ENCODE measurements at places on chromosomes 3 and 15. TPM values are rescaled to one million over a fixed set of nuclear protein-coding genes. Genes with fewer than 3 reads are reported as not detected.

Gene CHSY1
- 57.4 TPM for total RNA-seq

GRCh38 chr3:94460931-94461330 is 398.1 kb downstream of the NSUN3 start:
- H3K4me3 ChIP-seq: no peak overlapping the region
- DNase-seq: no peak
- peaks cover 3% of the 10 kb centered on the region for H3K27me3 ChIP-seq
- H3K36me3 ChIP-seq: no peaks in the 10 kb centered on the region
- H3K27ac ChIP-seq: no peak overlapping the region
- H3K4me1 ChIP-seq: peaks cover 15% of the 10 kb centered on the region

- H3K4me3 ChIP-seq: no peak overlapping the region
- no peaks in the 10 kb centered on the region for H3K36me3 ChIP-seq
- H3K27ac ChIP-seq: peak overlapping the region; percentile 90
- DNase-seq: no peak
- peaks cover 83% of the 10 kb centered on the region for H3K4me1 ChIP-seq
These were observed 108.9 kb downstream of the FNDC3B start for GRCh38 chr3:172148241-172148640.

Gene RARB
- not detected for total RNA-seq

GRCh38 chr3:50372349-50372748 is 13.0 kb upstream of the TMEM115 start:
- H3K4me1 ChIP-seq: peaks cover 28% of the 10 kb centered on the region
- H3K36me3 ChIP-seq: no peaks in the 10 kb centered on the region
- no peak overlapping the region for H3K27ac ChIP-seq
- no peak for DNase-seq

GRCh38 chr15:97881346-97881965 is 79.0 kb upstream of the ARRDC4 start:
- DNase-seq: no peak
- H3K27me3 ChIP-seq: peaks cover 4% of the 10 kb centered on the region
- H3K27ac ChIP-seq: no peak overlapping the region
- no peaks in the 10 kb centered on the region for H3K36me3 ChIP-seq
- H3K4me3 ChIP-seq: no peak overlapping the region
- H3K4me1 ChIP-seq: 0 out of 2 replicates have a peak, but pooled peaks cover 3% of the 10 kb centered on the region

DNA sequence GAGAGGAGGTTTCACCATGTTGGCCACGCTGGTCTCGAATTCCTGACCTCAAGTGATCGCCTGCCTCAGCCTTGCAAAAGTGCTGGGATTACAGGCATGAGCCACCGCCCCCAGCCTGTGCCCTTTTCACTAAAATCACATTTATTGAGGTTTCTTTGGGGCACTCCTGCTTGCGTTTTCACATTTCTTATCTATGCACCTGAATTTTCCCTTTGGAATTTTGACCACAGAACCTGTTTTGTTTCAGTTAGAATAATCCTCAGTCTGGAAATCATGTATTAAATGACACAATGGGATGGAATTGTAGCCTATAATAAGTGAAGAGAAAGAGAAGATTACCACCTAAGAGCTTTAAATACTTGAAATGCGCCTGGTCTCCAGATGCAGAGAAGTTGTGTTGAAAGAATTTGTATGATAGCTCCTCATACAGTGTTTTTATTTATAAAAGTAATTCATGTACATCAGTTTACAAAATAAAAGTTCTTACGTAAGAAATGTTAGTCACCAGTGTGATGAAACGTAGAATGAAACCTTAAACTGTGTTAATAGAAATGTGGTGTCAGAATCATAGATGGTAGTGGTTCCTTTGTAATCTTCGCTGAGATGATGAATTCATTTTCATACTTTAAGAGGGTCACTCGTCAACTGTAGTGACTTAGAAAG is 107.0 kb downstream of the TCF12 start:
- no peaks in the 10 kb centered on the region for H3K27me3 ChIP-seq
- H3K4me3 ChIP-seq: no peak overlapping the region
- H3K27ac ChIP-seq: peak overlapping the region; percentile 69
- peaks cover 28% of the 10 kb centered on the region for H3K36me3 ChIP-seq

GRCh38 chr15:71060983-71061382 is 54.3 kb upstream of the THSD4 start:
- DNase-seq: no peak
- H3K36me3 ChIP-seq: no peaks in the 10 kb centered on the region
- no peak overlapping the region for H3K4me3 ChIP-seq

DNA sequence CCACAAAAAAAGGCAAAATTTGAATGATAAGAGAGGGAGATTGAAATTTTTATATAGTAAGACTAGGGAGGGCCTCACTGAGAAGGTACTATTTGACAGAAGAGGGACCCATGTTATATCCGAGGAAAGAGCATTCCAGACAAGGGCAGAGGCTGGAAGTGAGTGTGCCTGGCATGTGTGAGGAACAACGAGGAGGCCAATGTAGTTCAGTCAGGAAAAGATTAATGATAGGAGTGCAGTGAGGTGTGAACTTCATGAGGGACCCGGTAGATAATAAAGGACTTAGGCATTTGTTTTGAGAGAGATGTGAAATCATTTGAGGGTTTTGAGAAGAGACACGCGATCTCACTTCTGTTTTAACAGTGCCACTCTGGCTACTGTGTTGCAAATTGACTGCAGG is 36.3 kb downstream of the ASTE1 start:
- peak overlapping the region; percentile 29 for H3K27ac ChIP-seq
- DNase-seq: no peak
- H3K36me3 ChIP-seq: peaks cover 12% of the 10 kb centered on the region
- H3K4me3 ChIP-seq: no peak overlapping the region
- peaks cover 3% of the 10 kb centered on the region for H3K4me1 ChIP-seq

DNA sequence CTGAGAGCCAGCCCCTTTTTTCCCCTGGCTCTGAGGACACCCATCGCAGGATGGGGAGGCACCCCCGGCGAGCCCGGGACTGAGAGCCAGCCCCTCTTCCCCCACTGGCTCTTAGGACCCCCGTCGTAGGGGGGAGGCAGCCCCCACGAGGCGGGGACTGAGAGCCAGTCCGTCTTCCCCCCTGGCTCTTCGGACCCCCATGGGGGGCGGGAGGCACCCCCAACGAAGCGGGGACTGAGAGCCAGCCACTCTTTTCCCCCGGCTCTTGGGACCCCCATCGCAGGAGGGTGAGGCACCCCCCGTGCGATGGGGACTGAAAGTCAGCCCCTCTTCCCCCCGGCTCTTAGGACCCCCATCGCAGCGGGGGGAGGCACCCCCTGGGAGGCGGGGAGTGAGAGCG is 36.8 kb upstream of the SSUH2 start:
- H3K4me3 ChIP-seq: no peak overlapping the region
- no peak for DNase-seq
- H3K27ac ChIP-seq: no peak overlapping the region
- H3K36me3 ChIP-seq: no peaks in the 10 kb centered on the region
- H3K4me1 ChIP-seq: peaks cover 14% of the 10 kb centered on the region

GRCh38 chr3:150410311-150411105 is 2.4 kb downstream of the TSC22D2 start:
- H3K4me1 ChIP-seq: peaks cover 52% of the 10 kb centered on the region
- peak; percentile 15 for DNase-seq
- peaks cover 4% of the 10 kb centered on the region for H3K36me3 ChIP-seq
- no peak overlapping the region for H3K27ac ChIP-seq
- no peaks in the 10 kb centered on the region for H3K27me3 ChIP-seq

DNA sequence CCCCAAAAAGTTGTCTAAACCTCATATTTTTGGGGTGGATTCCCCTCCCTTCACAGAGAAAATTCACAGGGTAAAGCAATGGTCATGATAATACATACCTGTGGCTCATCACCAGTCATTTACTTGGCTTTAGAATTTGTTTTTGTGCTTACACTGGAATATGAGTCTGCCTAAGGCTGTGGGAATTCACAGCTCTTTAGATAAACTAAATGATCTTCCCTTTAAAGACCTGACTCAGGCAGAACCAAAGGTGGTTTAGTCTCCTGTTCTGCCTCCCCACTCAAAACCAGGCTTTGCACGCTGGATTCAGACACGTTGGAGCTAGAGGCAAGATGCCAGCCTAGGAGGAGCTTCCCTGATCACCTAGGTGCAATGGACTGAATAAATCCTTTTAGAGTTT is 40.3 kb upstream of the BNC1 start:
- H3K27ac ChIP-seq: no peak overlapping the region
- H3K4me3 ChIP-seq: no peak overlapping the region
- no peaks in the 10 kb centered on the region for H3K27me3 ChIP-seq
- DNase-seq: no peak

- H3K4me3 ChIP-seq: no peak overlapping the region
- no peaks in the 10 kb centered on the region for H3K36me3 ChIP-seq
- H3K27ac ChIP-seq: no peak overlapping the region
These were observed 76.1 kb downstream of the UBP1 start for GRCh38 chr3:33364060-33364459.

DNA sequence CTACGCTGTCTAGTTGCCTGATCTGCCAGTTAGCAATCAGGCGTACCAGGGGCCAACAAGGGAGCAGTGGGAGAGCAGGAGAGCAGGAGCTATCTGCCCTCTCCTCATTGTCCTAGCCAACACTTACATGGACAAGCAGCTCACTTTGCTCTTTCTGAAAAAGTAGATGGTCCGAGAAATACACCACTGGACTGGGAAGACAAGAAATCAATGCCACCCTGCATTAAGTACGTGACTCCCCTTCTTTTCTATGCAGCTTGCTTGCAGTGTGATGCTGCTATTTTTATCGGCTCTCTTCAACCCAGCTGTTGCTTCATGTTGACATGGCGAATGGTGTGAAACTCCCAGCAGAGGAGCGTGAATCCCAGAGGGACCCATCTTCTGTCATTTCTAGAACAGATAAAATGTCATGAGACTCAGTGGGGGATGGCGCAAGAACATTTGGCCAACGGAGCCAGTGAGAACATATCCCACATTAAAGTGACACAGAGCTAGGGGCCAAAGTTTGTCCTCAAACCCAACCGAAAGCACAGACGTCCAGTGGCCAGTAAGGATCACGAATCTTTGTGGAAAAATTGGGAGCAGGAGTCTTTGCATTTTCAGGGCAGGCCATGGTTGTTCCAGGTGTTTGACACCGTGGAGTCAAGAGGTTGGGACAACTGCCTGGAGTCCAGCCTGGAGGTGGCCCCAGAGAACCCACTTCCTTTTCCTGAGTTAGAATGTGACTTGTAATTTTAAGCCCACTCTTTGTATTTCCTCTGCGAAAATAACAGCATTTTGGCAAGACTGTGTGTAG is 53.7 kb upstream of the MEF2A start:
- no peaks in the 10 kb centered on the region for H3K27me3 ChIP-seq
- H3K27ac ChIP-seq: no peak overlapping the region
- DNase-seq: no peak

DNA sequence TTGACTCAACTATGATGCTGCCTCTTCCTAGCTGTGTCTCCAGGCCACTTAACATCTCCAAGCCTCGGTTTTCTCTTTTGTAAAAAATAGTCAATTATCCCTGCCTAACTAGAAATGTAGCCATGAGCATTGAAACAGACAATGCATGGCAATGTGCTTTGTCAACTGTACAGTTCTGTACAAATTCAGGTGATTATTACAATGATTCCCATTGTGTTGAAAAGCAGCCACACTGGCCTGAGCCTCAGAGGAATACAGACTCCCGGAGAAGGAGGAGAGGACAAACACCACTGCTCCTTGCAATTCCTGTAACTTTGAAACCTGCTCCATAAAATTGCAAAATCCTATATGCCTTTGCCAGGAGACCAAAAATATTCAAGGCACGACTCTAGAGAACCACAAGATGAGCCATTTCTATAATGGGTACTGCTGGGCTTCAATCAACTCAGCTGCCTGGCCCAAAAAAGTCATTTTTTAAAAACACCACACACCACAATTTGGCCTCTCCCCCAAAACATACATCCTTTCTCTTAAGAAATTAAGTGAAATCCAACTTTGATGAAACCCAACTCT is 28.6 kb downstream of the DAPK2 start:
- H3K27me3 ChIP-seq: no peaks in the 10 kb centered on the region
- DNase-seq: no peak
- H3K36me3 ChIP-seq: no peaks in the 10 kb centered on the region

- peaks cover 30% of the 10 kb centered on the region for H3K27me3 ChIP-seq
- peak overlapping the region; percentile 84 for H3K4me3 ChIP-seq
- no peak overlapping the region for H3K27ac ChIP-seq
- DNase-seq: peak; percentile 46
- H3K4me1 ChIP-seq: peaks cover 27% of the 10 kb centered on the region
These were observed 1.5 kb upstream of the SPSB4 start for GRCh38 chr3:141049681-141050080.

Gene TMEM45A
- 6.6 TPM for total RNA-seq

DNA sequence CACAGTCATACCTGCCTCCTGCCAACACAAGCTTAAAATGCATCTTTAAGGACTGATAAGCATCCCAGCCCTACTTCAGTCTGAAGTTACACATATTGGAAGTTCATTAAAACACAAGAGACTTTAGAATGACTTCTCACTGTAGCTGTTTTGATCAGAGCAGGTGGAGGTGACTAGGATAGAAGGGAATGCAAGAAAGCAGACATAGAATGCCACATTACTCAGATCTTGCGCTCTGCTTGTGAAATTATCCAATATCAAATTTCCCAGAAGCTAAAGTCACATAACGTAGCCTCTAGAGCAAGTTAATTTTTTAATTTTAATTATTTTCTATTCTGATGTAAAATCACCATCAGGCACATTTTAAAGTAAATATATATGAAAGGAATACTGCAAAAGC is 306.5 kb downstream of the PLOD2 start:
- no peaks in the 10 kb centered on the region for H3K4me1 ChIP-seq
- H3K36me3 ChIP-seq: no peaks in the 10 kb centered on the region
- no peak overlapping the region for H3K27ac ChIP-seq
- DNase-seq: no peak
- no peaks in the 10 kb centered on the region for H3K27me3 ChIP-seq

Gene CASR
- total RNA-seq: 0.16 TPM

Gene TNFAIP8L3
- 0.25 TPM for total RNA-seq

DNA sequence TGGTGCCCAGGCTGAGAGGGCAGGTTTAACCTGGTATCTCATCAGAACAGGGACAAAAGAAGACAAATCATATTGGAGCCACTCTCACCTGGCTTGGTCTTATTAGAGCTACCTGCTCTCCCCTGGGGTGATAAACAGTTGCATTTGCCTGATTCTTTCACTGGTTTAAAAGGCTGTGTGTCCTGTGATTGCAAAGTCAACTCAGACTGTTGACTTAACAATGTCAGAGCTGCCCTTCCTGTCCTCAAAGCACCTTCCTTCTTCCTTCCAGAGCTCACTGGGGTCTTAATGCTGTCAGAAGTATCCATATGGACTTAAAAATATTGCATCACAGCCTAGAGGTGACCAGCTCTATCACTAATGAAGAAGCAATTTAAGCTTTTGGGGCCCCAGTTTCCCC is 50.5 kb upstream of the MINAR1 start:
- H3K4me3 ChIP-seq: no peak overlapping the region
- peaks cover 9% of the 10 kb centered on the region for H3K36me3 ChIP-seq
- no peak for DNase-seq
- H3K27me3 ChIP-seq: no peaks in the 10 kb centered on the region
- no peak overlapping the region for H3K27ac ChIP-seq
- H3K4me1 ChIP-seq: no peaks in the 10 kb centered on the region

Measured in WTC11 (cell line).